ENCODE measurements at places on chromosomes 6 and 20.

DNA sequence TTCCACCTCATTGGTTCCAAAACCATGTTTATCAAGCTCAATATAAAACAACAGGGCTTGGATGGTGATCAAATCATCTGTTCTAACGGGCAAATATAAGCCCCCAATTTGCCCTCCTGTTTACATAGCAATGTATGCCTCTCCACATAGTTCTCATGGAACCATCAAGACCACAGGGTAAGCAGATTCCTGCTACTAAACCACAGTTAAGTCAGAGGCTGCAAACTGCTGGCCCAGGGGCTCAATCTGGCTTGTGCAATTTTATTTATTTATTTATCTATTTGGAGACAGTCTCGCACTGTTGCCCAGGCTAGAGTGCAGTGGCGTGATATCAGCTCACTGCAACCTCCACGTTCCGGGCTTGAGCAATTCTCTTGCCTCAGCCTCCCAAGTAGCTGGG is 18.9 kb upstream of the MTHFD1L start:
- DNase-seq = no peak

GRCh38 chr20:57071283-57071731 is 195.1 kb downstream of the BMP7 start:
- no peak for DNase-seq

DNA sequence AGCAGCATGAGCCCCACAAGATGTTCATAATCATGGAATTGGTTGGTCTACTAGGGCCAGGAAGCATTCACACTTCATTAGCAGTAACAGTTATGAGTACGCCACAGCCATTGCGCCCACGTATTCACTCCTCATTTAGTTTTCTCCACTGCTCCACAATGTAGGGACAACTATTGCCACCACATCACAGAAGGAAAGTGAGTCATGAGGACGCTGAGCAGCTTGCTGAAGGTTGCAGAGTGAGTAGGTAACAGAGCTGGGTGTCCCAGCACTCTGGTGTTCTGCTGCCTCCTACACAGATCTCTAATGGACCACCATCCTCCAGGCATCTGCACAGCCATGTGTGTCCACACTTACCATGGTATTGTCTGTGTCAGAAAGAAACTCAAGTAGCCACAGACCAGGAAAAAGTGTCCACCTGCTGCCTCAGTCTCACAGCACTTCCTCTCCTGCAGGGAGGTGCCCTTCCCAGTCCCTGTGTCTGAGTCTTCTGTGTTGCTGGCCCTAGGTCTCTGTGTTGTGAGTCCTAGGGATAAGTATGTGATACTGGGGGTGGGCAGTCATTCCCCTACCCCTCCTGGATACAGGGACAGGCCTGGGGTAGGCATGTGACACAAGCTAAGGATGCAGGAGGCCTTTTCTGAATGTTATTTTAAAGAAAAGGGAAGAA is 103.9 kb downstream of the TTLL2 start:
- no peak for DNase-seq

DNA sequence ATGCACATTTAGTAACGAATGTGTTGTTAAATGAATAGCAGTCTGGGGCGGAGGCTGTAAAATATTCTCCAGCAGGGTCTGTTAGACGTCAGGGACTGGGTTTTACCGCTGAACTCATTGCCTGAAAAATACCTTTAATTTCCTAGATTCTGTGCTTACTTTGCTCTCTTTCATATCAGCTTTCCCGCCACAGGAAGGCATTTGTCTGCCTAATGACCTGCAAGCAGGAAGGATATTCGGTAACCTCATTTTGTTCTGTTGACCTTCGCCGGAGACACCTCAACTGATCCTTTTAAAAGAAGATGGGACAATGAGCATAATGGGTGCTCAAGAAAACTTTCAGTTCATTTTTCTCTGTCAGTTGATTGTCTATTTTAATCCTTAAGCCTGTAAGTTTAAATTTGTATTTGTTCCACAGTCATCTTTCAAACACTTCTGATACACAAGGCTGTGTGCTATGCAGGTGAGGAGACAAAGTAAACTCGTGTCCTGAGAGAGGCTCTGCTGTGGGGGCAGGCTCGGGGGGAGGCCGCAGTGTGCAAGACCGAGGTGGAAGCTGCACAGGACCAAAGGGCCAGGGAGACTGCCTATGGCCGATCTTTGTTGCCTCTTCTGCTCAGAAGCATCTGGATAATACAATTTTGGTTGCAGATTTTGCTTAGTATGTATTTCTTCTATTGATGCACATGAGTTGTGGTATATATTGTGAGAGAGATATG is 27.4 kb upstream of the SIM1 start:
- DNase-seq = no peak

DNA sequence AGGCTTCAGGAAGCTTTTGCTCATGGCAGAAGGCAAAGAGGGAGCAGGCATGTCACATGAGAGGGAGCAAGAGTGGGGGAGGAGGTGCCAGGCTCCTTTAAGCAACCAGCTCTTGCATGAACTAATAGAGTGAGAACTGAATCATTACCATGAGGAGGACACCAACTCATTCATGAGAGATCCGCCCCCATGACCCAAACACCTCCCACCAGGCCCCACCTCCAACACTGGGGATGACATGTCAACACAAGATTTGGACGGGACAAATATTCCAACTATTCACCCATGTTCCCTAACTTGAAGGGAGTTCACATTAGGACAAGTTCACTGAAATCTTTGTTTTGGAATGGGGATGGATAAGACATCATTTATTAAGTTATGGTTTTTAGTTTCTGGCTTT is 155.2 kb upstream of the ESR1 start:
- DNase-seq = no peak

- no peak for DNase-seq
Observed at GRCh38 chr6:7080311-7080710, 27.4 kb upstream of the RREB1 start.

DNA sequence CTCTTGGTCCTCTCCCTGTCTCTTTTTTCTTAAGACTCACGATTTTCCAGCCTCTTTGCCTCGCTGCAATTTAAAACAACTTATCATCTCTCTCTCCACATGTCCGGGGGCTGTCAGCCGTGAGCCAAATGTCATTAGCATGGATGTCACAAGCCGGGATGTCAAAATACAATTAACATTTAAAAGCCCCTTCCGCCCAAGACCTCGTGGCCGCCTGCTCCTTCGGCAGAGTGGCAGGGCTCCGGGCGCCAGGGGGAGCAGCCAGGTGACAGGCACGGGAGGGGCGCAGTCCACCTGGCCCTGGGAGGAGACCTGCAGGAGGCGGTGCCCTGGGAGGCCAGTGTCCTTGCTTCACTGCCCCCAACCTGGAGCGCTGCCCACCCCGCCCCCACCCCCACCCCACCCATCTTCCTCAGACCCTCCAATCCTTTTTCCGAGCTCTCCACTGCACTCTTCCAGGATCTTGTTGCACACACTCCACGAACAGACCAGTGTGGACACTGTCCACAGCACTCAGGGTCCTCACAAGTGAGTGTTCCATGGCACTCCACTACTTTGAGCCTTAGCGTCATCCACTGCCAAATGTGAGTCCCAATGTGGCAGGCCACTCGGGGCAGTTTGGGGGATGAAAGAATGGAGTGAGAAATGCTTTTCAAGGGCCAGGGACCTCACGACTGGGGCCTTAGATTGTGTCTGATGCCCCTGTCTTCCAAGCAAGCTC is 5.6 kb upstream of the GRM4 start:
- DNase-seq = no peak

- peak; percentile 4 for DNase-seq
Observed at GRCh38 chr6:31042806-31043205, 32.5 kb downstream of the MUC22 start.

DNA sequence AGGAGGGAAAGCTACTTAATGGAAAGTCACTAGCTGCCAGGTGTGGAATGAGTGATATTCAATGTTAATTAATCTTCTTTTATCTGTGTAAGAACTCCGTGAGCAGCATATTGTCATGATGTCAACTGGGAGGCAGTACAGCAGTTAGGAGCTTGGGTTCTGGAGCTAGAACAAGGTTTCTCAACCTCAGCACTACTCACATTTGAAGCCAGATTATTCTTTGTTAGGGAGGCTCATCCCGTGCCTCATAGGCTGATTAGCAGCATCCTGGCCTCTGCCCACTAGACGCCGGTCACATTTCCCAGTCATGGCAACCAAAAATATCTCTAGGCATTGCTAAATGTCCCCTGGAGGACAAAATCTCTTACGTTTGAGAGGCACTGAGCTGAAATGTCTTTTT is 41.2 kb downstream of the BCAS1 start:
- no peak for DNase-seq

DNA sequence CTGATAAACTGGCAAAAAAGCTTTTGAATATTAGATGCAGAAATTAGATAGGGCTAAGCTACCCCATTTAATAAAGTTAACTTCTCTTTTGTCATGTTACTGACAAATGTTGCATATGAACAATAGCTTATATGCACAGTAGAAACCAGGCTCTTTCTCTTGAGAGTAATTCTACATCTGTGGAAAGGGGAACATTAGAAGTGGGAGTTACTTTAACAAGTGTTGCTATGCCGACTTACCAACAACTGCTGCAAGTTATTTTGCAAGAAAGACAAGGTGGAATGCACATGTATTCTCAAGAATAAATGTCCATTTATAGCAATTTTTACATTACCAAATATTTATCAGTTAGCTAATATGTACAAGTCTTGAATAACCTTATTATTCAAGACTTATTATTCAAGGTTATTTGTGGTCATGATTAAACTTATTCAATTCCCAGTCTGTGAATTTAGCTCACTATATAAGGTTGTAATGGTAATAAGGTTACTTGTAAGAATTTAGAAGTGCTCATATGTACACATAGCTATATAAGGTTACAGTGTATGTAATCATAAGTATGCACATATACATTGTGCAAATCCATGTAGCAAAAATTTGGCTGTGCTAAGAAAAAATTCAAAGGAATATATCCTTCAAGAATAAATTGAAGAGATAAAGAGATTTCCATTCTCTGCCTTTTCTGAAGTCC is 38.3 kb downstream of the ADGRG6 start:
- DNase-seq = no peak

DNA sequence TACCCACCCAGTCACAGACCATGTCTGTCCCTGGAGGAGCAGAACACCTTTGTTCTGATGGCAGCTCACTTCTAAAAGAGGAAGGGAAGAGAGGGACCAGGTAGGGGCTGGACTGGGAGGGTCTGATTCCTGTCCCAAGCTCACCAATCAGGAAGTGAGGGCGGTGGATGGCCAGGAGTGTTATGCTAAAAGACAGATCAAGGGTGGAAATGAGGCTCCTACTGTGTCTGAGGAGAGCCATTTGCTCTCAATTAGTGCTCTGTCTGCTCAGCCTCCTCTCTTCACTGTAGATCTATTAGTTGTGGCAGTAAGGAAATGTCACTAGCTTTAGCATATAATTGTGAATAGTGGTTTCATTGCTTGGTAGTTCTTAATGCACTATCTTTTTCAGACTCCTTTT is 72.5 kb downstream of the ARMC2 start:
- DNase-seq = no peak

DNA sequence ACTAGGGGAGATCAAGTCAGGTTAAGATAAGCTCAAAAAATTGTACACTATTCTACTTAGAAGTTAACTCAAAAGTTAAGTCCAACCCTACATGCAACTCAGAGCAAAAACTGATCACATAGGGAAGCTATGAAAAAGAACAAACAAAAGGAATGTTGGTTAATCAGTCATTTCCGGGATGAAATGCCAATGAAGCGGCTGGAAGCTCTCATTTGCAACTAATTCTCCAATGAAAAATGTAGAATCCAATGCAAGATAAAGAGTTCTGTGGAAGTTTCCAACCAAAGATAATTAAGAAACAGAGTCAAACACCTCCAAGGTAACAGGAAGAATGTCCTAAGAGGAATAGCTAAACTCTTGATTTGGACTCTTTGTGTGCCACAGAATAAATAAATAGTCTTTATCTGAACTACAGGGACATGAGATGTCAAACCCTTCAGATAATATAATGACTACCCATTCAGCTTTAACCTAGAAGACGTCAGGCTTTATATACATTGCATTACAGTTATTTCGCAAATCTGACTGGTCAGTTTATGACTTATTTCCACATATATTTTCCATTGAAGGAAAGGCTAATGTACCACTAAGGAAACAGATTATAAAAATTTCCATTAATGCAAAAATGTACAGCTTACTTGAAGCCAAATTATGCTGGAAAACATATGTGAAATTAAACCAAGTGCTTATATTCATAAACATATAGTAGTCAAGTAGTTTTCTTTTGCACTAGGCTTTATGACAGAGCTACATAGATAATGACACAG is 48.0 kb upstream of the DST start:
- no peak for DNase-seq

DNA sequence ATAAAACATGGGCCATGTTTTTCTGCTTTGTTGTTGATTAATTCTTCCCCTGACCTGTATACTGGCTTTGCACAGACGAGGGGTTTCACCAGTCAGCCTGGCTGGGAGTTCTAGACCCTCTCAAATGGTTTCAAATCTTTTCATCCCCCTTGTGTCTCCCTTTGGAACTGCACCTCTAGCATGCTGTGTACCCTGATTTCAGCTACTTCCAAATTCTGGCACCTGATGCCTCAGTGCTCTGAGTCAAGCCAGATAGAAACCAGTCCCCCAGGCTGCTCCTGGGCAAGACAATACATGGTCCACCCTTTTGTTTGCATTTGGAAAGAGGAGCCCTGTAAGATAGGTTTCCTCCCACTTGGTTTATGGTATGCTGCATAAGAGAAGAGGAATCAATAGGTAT is 290.2 kb downstream of the BTBD3 start:
- no peak for DNase-seq

- no peak for DNase-seq
Observed at GRCh38 chr20:44540834-44541233, 19.0 kb upstream of the SERINC3 start.

- peak; percentile 74 for DNase-seq
Observed at GRCh38 chr6:33430991-33431879, 11.4 kb downstream of the SYNGAP1 start.

DNA sequence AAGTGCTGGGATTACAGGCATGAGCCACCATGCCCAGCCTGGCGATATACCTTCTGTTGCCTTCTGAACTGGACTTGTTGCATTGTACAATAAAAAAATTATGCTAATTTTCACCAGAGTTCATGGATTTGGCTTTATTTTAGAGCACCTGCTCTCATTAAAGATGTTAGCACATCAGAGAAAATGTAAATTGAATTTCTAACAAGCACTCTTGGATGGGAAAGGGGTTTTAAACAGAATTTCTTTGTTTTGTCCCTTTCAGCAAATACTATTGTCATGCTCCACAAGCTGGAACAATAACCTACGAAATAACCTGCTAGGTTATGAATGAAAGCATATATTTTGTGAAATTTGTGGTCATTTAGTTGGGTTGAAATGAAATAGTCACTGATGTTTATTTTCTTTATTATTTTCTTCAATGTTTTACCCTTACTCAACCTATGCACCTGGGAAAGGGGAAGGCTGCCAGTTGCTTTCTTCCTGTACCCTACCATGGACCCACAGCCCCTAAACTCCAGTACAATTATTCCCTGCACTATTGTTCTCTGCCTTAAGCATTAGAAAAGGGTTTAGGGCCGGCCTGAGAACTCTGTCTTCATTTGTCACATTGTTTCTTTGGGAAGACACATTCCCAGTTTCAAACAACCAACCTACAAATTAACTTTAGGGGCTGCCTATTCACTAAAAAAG is 22.2 kb downstream of the ZDHHC14 start:
- no peak for DNase-seq

GRCh38 chr20:32839982-32840285 is 18.8 kb upstream of the EFCAB8 start:
- no peak for DNase-seq
